ENCODE measurements at places on chromosomes 6 and 20.

DNA sequence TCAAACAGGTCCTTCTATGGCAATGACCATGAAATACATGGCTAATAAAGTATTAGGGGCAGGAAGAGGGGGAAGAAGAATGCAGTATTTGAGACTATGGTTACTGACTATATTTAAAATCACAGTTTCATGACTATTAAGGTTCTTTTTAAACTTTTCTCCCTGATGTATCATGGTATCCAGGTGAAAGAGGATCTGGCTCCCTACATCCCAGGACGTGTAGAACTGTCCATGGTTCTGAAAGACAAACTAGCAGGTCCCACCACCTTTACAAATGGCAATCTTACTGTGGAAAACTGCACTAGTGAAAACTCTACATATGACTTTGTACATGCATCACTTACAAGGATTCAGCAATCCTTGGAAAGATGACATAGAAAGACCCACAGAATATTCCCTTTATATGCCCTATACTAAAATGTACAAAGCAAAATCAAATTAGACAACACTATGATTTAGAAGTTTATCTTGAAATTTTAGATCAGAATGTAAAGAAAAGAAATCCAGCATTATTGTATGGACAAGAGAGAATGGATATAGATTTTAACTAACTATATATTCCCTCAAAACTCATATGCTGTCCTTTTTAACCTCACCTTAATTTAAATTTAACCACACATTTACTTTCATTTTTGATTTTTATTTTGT is 33.5 kb downstream of the RPP21 start:
- DNase-seq: no peak

- DNase-seq: no peak
These were observed 20.0 kb downstream of the KHDRBS2 start for GRCh38 chr6:62265906-62266525.

GRCh38 chr6:43338243-43338642 is 29.6 kb upstream of the CRIP3 start:
- no peak for DNase-seq

DNA sequence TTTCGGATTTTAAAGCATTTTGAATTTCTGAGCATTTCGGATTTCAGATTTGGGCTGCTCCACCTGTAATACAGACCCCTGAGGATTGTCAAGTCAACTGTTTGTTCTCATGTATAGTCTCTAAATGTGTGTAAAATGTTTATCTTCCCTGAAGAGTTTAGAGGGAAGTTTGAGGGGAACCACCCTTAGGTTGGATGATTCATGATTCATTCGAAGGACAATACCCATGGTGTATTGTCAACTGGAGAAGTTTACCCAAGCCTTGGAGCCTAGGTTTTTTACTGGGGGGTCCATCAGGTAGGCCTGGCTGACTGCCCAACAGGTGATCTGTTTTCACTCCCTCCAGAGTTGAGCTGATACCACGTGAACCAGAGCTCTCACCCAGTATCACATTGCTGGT is 18.9 kb downstream of the GSTA4 start:
- no peak for DNase-seq

GRCh38 chr20:2839732-2840137 is 720 bp downstream of the PCED1A start:
- no peak for DNase-seq

- DNase-seq: peak; percentile 71
These were observed 7.9 kb downstream of the NKX2-2 start for GRCh38 chr20:21505810-21506530.

DNA sequence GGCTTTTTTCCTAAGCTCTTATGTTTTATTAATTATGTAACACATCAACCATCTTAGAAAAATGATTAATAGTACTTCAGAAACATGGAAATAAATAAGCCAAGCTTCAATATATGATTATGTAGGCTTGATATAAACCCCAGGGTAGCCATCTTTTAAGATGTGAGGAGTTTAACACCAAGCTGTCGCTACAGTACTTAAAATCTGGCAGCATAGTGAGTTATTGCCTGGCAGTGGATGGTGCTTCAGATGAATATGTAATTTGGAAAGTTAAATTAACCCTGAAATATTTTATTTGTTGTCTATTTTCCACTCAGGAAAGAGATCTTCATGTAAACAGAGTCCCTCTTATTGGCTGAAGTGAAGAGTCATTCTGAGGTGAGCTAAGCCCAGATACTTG is 339.0 kb upstream of the ZFP64 start:
- no peak for DNase-seq

DNA sequence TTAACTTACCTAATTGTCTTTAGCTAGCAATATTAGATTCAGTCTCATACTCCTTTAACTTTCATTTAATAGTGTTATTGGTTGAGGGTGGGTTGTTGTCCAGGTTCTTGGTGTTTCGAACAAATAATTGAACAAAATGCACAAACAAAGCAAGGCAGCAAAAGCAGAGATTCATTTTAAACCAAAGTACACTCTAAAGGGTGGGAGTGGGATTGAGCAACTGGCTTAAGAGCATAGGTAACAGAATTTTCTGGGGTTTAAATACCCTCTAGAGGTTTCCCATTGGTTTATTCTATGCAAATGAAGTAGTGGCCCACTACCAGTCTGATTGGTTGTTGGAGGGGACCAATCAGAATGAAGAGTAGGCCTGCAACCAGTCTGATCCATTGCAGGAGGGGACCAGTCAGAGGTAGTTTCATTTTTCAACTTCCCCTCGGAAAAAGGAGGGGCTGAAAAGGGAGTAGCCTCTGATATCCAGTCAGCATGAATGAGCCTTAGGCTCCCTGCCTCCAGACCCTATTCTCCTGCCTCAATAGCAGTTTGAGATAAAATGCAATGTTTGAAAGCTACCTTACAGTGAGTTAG is 26.3 kb upstream of the RAB23 start:
- DNase-seq: no peak

DNA sequence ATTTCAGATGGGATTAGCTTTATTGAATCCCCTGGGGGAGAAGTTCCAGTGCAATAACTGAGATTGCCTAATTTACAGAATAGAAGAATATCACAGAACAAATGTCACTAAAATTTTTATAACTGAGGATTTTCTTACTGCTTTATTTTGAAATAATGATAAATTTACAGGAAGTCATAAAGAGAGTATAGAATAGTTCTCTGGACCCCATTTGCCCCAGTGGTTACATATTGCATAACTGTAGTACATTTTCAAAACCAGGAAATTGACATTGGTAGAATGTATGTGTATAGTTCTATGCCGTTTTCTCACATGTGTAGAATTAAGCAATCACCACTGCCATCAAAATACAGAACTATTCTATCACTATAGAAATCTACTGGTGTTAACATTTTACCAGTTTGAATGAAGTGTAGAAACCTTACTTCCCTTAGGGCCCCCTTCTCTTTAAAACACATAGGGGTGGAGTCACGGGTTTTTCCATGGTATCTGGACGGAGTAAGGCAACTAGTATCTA is 18.3 kb downstream of the KIF6 start:
- no peak for DNase-seq

DNA sequence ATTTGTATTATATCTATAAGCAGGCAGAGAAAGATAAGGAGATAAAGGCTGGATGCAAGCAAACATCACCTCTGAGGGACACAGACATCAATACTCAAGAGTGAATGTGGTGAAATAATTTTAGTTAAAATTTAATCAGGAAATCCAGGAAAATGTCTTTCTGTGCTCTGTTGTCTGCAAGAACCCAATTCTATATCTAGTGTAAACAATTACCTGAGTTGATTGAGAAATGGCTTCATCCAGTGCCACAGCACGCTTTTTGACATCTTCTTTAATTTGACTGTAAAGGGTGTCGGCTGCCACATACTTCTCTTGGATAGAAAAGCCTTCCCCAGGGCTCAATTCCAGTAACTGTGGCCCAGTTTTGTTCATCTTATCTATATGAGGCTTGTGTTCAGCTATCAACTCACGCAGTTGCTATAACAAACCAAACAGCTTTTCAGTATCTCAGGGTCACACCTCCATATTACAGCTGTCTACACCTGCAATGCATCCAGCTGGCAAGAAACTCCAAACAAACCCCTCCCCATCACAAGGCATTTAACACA is 131.6 kb downstream of the DST start:
- DNase-seq: no peak

DNA sequence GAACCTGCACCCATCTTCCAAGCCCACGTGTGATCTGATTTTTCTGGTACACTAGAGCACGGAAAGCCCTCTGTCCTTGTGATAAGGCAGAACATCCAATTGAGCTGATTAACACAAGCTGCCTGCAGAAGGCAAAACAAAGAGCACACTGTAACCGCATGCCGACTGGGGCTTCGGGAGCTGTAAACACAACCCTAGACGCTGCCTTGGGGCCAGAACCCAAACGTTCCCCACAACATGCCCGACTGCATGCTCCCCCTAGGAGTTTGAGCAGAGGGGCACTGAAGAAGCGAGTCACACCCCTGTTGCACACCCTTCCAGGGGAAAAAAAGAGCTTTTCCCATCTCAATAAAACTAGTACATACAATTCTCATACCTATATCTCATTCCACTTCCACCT is 470.7 kb downstream of the HTR1B start:
- no peak for DNase-seq

DNA sequence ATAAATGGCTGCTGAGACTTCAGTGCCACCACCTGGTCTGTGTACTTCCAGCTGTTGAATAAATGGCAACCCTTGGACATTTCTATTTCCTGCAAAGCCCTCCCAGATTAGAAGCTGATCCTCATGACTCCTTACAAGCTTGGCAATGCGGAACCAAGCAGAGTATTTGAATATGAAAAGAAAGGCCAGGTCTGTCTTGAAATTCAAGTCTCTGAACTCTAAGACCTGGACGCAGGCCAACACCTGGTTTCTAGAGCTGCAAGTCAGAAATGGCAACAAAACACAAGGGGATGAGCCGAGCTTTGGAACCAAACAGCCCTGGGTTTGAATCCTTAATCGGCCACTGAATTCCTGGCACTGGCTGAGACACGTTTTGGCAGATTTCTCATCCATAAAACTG is 353.4 kb downstream of the PTPRT start:
- no peak for DNase-seq

DNA sequence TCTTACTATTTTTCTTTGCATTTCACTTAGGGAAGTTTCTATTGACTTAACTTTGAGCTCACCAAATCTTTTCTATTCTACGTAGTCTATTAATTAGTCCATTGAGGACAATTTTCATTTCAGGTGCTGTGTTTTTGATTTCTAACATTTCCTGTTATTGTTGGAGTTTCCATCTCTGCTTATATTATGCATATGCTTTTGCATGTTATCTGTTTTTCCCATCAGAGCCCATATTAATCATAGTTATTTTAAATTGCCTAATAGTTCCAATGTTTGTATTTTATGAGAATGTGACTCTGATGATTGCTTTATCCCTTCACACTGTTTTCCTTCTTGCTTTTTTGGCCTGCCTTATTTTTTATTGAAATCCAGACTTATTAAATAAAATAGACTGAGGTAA is 414.5 kb upstream of the OPRM1 start:
- DNase-seq: no peak

- no peak for DNase-seq
These were observed 10.2 kb downstream of the FOXC1 start for GRCh38 chr6:1619673-1620503.

DNA sequence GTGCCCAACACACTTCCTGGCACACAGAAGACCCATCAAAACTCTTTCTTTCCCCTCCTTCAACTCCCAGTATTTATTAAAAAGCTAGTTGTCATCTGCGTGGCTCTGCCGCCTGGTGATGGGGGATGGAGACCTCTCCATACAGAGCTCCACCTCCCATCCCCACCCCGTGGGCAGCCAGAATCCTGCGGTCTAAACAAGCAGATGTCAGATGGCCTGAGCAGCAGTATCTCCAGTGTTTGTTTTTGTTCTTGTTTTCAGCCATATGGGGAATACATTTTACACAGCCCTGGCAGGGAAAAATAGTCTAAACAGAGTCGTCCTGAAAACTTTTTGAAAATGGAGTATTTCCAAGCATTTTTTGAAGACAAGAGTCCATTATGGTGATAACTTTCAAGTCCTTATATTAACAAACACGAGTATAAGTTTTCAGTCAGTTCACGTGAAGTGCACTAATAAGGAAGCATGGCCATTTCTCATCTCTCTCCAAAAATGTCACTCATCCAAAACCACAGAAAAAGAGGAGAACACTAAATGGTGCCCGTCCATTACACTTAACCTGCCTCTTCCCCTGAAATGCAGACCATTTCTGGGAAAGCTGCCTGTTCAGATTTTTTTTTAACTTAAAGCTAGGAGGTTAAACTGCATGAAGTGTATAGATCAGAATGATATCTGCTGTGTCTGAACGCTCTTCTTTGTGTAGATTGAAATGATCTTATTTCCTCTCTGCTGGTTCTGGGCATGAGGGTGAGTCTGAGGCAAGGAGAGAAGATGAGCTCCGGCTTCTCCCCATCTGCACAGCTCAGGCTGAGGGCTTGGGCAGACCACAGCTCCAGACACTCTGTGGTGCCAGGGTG is 91.0 kb downstream of the TCP11 start:
- peak; percentile 44 for DNase-seq

GRCh38 chr6:49548613-49549304 is 1.7 kb upstream of the C6orf141 start:
- no peak for DNase-seq

DNA sequence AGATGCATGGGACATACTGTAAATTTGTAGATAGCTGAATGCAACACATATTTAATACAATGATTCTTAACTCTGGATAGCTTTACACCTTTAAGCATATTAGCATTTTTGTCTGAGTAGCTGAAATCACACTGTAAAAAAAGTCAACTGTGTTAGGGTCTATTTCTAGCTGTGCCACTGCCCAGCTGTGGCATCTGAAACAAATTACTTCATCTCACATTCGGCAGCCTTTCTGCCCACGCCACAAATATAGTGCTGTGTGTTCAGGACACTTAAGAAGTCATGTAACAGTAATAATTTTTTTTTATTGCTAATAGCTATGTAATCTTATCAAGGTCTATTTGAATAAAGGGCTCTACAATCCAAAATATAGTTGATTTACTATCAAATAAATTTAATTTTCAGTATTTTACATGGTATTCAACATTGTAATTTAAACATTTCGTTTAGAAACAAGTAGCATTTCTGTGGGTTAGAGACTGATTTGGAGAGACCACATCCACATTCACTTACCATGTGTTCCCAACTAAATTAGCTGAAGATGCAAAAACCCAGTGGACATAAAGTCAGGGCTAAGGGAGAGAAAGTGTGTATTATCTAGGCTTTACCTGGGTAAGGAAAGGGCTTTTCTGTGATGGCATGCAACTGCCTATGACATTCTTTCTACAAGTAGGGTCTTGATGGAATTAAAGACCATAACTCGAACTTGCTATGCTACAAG is 276.7 kb downstream of the PLCB1 start:
- DNase-seq: no peak

DNA sequence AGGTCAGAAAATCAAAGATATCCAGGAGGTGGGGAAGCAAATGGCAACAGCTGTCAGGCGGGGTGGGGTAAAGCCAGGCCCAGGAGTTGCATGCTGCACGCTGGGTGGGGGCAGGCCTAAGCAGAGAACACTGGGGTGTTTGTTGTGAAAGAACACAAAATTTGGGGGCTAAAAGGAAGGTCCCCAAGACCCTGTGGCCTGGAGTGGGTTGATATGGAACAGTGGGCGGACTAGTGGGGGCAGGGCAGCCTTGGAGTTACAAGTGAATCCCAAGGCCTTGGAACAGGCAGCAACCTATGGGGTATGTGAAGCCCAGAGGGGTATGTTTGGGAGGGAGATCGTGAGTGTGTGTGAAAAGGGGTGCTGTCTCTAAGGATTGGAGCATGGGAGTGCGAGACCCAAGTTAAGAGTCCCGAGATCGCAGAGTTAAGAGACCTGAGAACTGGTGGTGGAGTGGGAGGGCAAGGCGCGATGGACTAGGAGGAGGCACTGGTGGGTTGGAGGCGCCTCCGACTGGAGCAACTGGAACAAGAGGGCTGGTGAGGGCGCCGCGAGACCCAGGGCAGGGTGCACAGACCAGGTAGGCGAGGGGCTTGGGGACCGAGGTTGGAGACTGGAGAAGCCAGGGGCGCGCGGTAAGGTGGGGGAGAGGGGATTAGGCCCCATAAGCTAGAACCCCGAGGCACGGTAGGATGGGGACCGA is 658 bp downstream of the CUL7 start:
- no peak for DNase-seq
